ENCODE measurements at places on chromosomes 16 and 17.

- no peak for DNase-seq
Measured at GRCh38 chr16:55120826-55121225, 190.2 kb downstream of the IRX5 start.

DNA sequence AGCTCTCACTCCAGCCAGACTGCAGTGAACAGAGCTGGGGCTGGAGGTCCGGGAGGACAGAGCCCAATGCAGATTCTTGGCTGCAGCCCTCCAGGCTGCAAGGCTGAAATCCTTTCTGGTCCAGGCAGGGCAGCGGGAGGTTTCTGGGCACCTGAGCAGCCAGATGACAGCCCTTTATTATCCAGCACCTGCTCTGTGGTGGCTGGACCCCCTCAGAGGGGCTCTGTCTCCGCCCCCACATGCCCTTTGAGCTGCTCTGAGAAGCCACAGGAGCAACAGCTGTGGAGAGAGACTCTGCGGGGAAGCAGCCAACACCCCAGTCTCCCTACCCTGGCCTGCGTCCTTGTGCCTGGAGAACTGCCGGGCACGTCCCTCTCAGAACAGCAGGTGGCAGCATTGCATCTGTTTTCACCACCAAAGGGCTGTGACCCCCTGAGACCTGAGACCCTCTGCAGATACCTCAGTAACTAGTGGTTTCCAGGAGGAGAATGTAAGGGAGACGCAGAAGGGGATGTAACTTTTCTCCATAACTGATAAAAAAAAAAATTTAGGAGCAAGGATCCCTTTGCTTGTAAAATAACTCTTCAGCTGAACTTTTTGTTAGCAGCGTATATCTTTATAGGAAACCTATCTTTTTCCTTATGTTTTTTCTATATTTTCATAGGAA lies 3.7 kb upstream of the CNP start:
- DNase-seq, result peak; percentile 77

GRCh38 chr17:72479113-72479512 lies 358.3 kb downstream of the SOX9 start:
- DNase-seq, result no peak

DNA sequence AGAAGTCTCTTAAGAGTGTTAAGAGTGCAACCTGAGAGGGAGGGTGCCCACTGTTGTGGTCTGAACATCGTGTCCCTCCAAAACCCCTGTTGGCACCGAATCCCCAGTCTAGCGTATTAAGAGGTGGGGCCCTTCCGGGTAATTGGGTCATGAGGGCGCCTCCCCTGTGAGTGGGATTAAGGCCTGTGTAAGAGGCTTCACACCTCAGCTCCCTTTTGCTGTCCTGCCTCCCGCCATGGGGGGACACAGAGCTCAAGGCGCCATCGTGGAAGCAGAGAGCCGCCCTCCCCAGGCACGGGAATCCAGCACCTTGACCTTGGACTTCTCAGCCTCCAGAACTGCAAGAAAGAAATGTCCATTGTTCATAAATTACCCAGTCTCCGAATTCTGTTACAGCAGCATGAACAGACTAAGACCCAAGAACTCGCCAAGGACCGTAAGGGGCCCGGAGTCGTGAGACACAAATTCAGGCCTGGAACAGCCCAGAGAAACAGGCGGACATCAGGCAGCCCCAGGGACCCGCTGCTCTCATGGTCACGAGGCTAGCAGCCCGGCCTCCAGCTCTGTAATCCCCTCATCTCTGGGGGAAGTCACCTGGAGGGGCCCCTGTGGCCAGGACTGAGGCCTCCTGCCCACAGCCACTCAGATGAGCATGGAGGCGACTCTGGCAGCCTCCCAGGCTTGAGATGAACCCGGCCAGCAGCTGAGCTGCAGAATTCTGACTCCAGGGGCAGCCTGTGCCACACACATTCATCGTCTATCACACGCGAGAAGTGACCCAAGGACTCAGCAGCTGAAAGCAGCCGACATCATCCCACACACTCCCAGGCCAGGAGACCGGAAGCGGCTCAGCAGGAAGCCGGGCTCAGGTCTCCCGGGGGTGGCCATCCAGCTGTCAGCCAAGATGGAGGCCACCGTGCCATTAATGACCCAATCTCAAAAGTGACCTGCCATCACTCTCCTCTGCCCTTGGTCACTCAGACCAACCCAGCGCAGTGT lies 12.8 kb upstream of the CHMP6 start:
- DNase-seq, result no peak

- DNase-seq, result no peak
Measured at GRCh38 chr17:7241090-7241733, 1.0 kb downstream of the GABARAP start.

DNA sequence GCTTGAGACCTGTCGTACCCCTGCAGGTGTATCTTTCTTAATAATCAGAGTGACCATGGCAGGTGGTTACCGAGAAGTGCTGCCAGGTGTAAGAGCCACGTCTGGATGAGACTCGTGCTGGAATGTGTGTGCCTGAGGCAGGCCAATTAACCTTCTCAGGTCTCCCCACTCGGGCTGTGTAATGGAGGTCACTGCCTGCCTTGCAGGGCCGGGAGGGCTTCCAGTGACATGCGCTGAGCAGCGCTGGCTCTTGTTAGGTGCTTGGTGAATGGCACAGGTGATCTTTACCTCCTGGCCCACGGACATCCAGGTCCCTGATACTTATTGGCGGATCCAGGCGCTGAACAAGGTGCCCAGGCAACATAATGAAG lies 4.6 kb upstream of the GSE1 start:
- no peak for DNase-seq

DNA sequence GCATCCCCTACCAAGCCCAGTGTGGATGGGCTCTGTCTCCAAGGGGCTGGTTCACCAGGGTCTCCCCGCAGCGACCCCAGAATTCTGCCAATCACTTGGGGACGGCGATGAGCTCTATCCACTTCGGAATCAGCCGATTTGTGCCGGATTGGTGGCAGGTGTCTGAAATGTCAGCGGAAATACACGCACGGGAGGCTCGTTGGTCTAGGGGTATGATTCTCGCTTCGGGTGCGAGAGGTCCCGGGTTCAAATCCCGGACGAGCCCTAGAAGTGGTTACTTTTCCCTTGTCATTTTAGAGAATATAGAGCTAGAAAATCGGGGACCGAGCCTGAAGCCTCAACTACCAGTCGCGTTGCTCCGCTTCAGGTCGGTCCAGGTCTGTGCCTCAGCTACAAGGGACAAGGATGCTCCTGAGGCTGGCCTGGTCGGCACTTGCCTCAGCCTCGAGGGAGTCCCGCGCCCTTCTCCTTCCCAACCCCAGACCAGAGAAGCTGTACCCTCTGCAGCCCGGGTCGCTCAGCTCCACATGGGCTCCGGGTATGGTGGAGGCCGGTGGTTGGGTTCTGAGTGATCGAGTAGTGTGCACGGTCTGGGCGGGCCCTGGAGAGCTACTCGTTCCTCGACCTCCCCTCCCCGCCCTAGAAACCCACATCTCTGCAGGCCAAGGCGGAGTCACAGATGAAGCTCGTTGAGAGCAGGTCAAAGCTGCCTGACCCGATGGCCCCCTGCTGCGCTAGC lies 16.0 kb upstream of the OR1F1 start:
- no peak for DNase-seq

DNA sequence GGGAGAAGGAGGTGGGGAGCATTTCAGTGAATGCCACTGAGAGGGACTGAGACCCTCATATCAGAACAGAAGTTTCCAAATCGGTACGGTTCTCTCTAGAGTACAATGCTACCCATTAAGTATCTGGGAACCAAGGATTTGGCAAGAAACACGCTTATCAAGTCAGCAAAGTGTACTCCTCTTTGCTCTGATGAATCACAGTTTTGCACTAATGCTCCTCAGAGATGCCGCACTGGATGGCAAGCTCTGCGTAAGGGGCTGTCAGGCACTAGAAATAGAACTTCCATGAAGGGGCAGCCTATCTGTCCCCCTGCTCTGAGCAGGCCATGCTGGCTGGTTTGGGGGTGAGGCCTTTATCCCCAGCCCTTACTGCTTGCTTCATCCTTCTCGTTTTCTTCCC lies 4.8 kb upstream of the ABCC12 start:
- no peak for DNase-seq

- no peak for DNase-seq
Measured at GRCh38 chr17:71600137-71600789, 520.6 kb upstream of the SOX9 start.

DNA sequence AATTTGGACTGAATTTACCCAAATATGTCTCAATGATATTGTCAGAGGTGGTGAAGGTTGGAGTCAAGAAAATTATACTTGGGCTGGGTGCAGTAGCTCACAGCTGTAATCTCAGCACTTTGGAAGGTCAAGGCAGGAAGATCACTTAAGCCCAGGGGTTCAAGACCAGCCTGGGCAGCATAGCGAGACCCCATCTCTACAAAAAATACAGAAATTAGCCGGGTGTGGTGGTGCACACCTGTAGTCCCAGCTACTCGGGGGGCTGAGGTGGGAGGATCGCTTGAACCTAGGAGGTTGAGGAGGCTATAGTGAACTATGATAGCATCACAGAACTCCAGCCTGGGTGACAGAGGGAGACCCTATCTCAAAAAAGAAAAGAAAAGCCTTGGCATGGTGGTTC lies 40.9 kb downstream of the LAT start:
- no peak for DNase-seq

- DNase-seq, result no peak
Measured at GRCh38 chr16:13510425-13511151, 409.4 kb upstream of the ERCC4 start.
